Activated CD8-positive, alpha-beta memory T cell treated with anti-CD3 and anti-CD28 coated beads, Interleukin-2, amount 10 ng/mL, durations not matched to agents 7 days and 5 days (primary cell): ENCODE measurements at places on chromosomes 4 and X. TPM values are rescaled to one million over a fixed set of nuclear protein-coding genes. Genes with fewer than 3 reads are reported as not detected.

NIPAL1 gene
- 0.35 TPM for total RNA-seq

GRCh38 chr4:61924131-61924530, 724.0 kb downstream of the ADGRL3 start:
- no peak overlapping the region for H3K27ac ChIP-seq
- no peaks in the 10 kb centered on the region for H3K36me3 ChIP-seq
- no peaks in the 10 kb centered on the region for H3K27me3 ChIP-seq

IL21 gene
- 0.52 TPM for total RNA-seq

DMD gene
- 0.32 TPM for total RNA-seq

DNA sequence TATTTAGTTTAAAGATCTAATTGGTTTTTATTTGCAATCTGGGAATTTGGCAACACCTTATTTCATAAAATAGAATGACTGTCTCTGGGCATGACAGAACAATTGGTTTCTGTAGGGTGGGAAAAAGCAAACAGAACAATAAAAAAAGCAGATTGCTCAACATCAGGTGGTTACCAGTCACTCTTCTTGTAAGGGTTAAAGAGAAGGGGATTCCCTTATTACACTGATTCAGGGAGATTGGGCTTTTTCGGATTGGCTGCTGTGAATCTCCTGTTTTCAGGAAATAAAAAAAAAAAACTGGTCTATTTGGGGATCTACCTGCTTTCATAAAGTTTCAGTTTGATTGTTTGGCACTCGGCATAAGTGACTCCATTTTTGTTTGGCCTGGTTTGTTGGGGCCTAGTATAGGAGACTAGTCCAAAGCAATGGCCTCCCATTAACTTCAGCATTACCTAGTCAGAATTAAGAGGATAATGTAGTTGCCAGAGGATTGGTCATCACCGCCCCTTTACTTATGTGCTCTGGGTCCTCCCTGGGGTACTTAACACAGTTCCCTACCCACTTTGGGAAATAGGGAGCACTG, 380.5 kb downstream of the IDS start:
- H3K4me1 ChIP-seq, result no peaks in the 10 kb centered on the region
- H3K27ac ChIP-seq, result no peak overlapping the region
- no peak for DNase-seq
- no peaks in the 10 kb centered on the region for H3K36me3 ChIP-seq
- no peaks in the 10 kb centered on the region for H3K27me3 ChIP-seq
- no peak overlapping the region for H3K4me3 ChIP-seq
